Central memory CD8-positive, alpha-beta T cell (primary cell): ENCODE measurements at places on chromosomes 11 and 22.

GRCh38 chr22:37208401-37209139 is 3.7 kb downstream of the SSTR3 start:
- no peak for DNase-seq

GRCh38 chr11:134630861-134631260 is 218.8 kb upstream of the B3GAT1 start:
- DNase-seq, result no peak

- DNase-seq, result no peak
These were observed 95.4 kb upstream of the TIMP3 start for GRCh38 chr22:32706149-32706548.

- DNase-seq, result no peak
These were observed 2.1 kb upstream of the DGKZ start for GRCh38 chr11:46345131-46345597.

GRCh38 chr11:125170510-125171031 is 6.0 kb downstream of the PKNOX2 start:
- DNase-seq, result no peak

GRCh38 chr11:27390318-27391295 is 27.6 kb upstream of the CCDC34 start:
- DNase-seq, result no peak

DNA sequence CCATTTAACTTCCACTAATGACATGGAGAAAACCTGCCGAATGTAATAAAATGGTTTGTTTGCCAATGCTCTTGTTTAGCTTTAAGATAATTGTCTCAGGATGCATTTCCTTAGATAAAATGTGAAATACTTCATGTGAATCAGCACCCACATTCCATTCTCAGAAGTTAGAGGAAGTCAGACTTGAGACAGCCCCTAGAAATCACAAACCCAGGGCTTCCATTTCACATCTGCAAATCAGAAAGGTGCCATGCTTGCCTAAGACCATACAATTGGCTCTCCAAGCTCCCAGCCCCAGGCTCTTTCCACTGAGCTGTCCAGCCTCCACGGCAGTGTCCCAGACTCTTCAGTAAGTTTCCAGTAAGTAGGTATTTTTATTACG is 35.6 kb upstream of the ADORA2A start:
- DNase-seq, result no peak

DNA sequence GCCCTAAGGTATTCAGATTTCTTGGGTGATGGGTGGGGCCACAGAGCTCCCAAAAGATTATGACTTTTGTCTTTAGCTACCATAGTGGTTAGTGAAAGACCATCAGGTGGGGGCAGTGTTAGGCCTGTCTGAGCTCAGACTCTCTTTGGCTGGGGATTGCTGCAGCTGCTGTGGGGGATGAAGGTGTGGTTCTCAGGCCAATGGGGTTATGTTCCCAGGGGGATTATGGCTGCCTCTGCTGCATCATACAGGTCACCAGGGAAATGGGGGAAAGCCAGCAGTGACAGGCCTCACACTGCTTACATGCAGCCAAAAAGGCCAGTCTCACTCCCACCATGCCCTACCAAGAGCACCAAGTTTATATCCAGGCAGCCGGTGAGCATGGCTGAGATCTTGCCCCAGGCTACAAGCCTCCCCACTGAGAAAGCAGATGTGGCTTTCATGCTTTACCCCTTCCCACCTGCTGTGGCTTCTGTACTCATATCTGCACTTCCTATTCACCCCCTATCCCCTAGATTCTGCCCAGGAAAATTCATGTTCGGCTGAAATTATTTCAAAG is 24.8 kb downstream of the CNTF start:
- DNase-seq, result no peak

GRCh38 chr22:32622744-32623110 is 148.1 kb downstream of the FBXO7 start:
- DNase-seq, result no peak

GRCh38 chr11:10633261-10633660 is 60.3 kb downstream of the IRAG1 start:
- no peak for DNase-seq

DNA sequence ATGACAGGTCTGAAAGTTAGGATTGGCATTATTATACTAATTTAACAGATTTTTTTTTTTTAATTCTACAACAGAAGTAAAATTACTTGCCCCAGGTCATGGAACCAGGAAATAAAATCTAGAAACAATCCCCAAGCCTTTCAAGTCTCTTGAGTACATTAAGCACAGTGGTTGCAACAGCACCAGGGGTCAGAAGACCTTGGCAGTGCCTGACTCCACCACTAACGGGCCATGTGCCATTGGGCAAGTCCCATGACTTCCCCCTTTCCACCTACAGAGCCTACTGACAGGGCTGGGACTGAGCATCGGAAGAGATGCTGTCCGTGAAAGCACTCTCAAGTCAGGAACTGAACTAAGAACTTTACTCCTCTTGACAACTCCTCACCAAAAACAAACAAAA is 98.6 kb upstream of the AKIP1 start:
- no peak for DNase-seq

- DNase-seq, result no peak
These were observed 191.6 kb upstream of the CNTN5 start for GRCh38 chr11:98828986-98829708.

- DNase-seq, result no peak
These were observed 23.5 kb upstream of the L3MBTL2 start for GRCh38 chr22:41181349-41182241.

GRCh38 chr11:15011776-15012345 is 39.7 kb upstream of the CALCA start:
- DNase-seq, result no peak

DNA sequence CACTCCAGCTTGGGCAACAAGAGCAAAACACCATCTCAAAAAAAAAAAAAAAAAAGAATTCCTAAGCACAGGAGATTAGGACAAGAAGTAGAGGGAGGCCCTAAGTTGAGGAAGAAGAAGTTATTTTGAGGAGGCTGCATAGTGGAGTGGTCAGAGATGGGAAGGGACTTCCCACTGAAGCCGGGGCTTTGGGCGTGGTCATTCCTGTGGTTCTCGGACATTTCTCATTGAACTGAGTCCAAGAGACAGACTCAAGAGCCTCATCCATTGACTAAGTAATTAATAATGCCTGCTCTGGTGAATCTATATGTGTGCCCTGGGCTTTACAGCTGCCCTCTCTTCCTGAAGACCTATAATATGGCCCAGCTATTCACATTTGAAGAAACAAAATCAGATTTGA is 53.2 kb upstream of the FTH1 start:
- DNase-seq, result no peak

DNA sequence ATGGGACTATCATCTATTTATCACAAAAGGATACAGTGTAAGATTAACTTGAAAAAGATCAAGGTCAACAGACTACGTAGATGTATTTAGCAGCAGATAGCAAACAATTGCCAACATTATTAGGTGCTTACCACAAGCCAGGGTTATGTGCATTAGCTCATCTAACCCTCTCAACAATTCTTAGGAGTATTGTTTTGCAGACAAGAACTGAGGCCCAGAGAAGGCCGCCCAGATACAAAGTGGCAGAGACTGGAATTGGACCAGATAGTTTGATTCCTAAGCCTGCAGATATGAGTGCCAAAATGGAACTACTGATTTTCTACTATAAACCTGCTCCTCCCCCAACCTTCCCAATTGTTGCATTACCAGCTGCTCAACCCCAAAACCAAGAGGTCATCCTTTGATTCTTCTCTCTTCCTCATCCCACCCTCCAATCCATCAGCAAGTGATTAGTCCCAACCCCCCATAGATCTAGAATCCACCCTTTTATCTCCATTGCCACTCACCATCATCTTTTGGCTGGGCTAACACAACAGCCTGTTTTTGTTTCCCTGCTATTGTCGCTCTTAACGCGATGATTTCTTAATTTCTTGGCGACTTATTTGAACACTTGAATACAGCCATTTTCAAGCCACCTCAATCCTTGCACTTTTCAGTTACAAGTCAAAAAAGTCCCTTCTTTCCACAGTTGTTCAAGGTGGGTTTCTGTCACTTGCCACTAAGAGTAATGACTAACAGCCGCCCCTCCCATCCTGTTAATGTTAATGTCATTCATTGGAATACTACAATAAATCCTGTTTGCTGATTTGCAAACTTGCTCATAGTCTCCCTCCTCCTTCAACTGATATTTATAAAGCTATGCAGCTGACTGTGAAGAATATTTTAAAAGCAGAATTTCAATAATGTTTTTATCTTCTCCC is 2.7 kb downstream of the TMEM123 start:
- no peak for DNase-seq

DNA sequence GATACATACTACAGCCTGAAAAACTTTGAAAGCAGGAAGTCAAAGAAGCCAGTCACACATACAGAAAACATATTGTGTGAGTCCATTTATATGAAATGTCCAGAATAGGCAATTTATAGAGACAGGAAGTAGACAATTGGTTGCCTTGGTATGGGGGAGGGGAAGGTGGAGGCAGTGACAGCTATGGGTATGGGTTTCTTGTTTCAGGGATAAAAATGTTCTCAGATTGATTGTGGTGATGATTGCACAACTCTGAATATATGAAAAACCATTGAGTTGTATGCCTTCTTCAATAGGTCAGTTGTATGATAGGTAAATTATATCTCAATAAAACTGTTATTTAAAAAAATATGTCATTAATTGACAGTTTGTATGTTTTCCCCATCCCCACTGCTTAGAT is 137.6 kb downstream of the SNX19 start:
- DNase-seq, result no peak

- DNase-seq, result no peak
These were observed 25.3 kb upstream of the DDX17 start for GRCh38 chr22:38531251-38531938.

DNA sequence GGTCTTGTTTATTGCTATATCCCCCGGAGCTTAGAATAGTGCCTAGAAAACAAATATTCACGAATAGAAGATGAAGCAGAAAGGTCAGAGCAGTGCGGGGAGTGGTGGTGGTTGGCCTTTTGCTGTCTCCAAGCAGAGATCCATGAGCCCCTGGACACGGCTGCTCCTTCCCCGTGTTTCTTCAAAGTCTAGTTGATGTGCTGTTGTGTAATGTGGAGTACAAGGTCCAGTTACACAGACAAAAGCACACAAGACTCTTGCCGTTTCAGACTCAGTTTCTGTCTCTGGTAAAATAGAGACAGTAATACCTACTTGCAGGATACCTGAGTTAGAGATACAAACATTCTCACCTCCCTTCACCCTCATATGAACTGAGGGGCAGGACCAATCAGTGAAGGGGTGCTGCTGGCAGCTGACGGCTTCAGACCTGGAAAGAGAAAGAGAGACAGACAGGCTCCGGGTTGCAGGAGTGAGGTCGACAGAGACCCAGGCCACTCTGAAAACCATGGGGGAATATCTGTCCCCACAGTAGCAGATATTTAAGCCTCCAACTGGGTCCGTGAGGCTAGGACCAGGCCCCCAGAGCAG is 56.2 kb downstream of the RASSF10 start:
- DNase-seq, result no peak

DNA sequence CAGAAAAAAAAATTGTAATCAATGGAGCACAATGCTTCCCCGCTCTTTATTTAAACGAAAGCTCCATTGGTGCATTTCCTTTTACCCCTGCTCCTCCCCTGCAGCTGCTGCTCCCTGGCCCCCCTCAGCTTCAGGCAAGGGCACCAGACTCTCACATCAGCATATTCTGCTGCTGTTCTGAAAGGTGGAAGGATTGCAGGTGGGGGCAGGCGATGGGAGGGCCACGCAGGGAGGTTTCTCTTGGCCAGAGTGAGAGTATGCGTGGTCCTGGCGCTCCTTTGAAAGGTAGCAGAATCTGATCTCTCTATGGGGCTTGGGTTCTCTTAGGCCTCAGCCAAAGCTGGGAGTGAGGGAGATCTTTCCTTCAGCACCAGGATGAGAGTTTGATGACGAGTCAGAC is 240.9 kb upstream of the CADM1 start:
- no peak for DNase-seq

DNA sequence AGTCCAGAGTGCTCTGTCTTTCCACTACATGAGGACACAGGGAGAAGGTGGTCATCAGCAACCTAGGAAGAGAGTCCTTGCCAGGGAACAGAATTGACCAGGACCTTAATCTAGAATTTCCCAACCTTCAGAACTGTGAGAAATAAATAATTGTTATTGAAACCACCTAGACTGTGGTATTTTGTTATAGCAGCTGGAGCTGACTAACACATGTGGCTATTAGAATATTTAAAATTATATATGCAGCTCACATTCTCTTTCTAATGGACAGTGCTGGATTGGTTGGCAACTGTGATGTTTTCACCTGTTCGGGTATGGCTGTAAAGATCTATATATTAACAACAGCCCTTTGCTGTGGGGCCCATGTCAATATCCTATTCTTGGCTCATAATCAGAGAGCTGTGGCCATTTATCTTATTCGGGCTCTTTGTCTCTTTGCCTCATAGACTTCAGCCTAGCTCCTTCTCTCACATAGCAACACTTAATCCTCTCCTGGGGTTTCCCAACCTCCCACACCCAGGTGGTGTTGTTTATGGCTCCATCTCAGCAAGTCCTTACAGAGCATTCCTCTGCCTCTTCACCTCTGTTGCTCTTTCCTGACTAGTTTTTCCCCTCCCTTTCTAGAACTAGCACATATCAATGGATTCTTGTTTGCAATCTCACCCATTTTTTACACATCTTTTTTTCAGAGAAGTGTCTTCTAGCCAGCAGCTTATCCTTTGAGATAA is 46.4 kb upstream of the AMOTL1 start:
- no peak for DNase-seq

- no peak for DNase-seq
These were observed 14.8 kb downstream of the KIAA0930 start for GRCh38 chr22:45225732-45226502.

- no peak for DNase-seq
These were observed 34.0 kb downstream of the IRAG1 start for GRCh38 chr11:10659339-10660216.

- no peak for DNase-seq
These were observed 51.5 kb downstream of the NEU3 start for GRCh38 chr11:75040167-75040770.

DNA sequence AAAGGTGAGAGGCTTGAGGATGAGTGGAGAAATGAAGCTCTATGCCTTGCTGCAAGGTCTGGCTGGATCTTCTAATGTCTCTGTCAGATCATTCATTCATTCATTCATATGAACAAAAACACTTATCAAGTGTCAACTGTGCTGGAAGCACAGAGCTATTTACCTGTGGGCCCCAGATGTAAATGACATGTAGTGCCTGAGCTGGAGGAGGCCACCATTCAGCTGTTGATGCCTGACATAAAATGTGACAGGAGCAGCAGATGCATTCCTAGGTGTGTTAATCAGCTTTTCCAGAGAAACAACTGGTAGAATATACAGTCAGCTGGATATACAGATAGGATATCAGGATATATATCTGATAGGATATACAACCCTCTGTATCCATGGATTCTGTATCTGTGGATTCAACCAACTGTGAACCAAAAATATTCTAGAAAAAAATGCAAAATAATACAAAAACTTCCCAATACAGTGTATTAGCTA is 44.5 kb downstream of the TSPAN18 start:
- no peak for DNase-seq

DNA sequence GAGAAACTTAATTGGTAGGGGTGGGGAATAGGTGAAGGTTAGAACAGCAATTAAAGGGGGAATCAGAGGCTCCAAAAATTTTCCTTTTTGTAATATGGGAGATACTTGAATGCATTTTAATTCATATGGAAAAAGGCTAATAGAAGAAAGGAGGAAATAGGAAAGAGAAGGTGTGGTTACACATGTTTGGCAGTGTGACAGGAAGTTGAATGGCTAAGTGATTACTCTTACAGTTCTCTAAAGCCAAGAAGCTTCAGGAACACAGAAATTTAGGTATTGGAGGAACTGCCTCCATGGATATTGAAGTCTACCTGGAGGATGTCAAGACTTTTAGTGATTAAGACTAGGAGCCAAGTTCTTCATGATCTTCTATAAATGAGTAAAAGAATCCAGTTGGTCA is 6.3 kb downstream of the NXPE2 start:
- no peak for DNase-seq
